ENCODE measurements at places on chromosomes 5 and 9.

GRCh38 chr9:15889555-15889954 lies 336.7 kb downstream of the CCDC171 start:
- no peak for DNase-seq

- no peak for DNase-seq
Observed at GRCh38 chr5:142981886-142982820, 212.0 kb downstream of the ARHGAP26 start.

DNA sequence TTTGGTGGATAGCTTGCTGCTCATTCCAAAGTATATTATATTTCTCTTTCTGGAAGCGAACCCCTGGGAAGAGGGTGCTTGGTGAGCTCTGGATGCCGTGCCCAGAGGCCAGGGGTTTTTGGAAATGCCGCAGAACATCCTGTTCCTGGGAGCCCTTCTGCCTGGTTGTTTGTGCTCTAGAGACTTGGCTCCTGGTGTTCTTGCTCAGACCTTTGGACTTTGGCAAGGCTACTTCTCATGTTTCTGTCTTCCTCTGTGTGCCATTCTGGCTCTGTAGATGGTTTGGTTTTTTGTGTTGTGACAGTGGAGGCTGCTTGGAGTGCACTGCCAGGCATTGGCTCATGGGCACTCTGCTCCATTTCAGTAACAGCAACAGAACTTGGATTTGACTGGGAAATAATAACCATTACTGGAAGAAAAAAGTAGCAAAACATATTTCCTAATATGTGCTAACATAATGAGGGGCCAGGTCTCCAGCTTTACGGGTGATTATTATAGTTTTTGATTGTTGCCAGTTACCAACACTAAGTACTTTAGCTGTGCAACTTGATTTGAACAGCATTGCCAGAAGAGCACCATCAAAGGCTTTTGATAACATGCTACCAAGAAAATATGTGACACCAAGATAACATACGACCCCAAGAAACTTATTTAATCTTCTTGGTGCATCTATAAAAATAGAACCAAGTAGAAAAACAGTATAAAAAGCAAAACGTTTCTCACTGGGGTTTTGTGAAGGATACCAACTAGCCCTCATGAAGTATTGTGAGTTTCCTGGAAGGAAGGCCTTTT lies 94.2 kb downstream of the PCSK1 start:
- DNase-seq, result no peak

GRCh38 chr5:124398460-124398859 lies 348.0 kb downstream of the ZNF608 start:
- no peak for DNase-seq

DNA sequence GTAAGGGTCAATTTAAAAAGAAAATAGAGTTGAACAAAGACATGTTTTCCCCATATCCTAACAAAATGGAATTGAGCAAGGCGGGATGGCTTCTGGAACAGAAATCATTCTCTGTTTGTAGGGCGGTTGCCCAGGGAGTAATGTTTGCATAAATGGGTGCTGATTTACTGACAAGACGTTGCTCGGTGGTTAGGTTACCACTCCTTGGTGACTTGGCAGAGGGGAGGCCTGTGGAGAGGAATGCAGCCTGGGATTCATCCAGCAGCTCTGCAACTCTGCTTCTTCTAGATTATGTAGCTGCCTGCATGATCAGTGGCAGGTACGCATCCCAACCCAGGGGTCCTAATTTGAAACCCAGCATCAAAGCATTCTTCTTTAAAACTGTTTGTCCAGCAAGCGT lies 200.2 kb downstream of the CFAP90 start:
- DNase-seq, result no peak
